Neuronal stem cell (in vitro differentiated cells): ENCODE measurements at places on chromosomes 1 and 21.
A peak's percentile ranks its signal among the peaks of the same experiment; 100 is the strongest.

DNA sequence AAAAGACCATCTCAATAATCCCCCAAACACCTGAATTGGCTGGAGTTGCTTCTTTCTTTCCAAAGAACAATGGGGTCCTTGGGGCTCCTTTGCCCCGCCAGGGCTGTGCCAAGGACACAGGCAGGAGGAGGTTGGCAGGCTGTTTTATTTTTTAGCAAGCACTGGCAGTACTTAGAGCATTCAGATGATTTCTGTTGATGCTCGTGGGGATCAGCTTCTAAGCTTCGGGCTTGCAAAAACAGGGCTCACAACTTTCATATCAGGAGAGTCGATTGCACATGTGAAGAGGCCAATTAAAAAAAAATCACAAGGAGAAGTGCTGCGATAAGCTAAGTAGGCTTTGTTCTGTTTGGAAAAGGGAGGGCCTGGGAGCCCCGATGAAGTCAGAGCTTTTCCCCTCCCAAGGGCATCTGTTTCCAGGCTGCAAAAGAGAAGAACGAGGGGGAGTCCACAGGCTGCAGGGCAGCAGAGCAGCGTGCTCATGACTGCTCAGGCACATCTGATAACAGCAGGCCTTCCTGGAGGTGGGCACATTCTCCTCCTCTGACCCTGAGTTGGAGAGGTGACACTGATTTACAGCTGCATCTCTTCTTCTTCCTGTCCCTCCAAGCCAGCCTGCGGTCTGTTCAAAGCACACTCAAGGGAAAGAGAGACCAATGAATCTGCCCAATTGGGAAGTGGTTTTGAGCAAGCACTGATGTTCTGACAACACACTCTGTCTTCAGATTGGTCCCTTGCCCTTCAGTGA is 27.3 kb upstream of the BCAR3 start:
- no peak for DNase-seq

- DNase-seq = no peak
Measured at GRCh38 chr1:228376651-228377631, 29.7 kb downstream of the TRIM11 start.

GRCh38 chr1:218350035-218350525 is 4.9 kb downstream of the TGFB2 start:
- DNase-seq = no peak

DNA sequence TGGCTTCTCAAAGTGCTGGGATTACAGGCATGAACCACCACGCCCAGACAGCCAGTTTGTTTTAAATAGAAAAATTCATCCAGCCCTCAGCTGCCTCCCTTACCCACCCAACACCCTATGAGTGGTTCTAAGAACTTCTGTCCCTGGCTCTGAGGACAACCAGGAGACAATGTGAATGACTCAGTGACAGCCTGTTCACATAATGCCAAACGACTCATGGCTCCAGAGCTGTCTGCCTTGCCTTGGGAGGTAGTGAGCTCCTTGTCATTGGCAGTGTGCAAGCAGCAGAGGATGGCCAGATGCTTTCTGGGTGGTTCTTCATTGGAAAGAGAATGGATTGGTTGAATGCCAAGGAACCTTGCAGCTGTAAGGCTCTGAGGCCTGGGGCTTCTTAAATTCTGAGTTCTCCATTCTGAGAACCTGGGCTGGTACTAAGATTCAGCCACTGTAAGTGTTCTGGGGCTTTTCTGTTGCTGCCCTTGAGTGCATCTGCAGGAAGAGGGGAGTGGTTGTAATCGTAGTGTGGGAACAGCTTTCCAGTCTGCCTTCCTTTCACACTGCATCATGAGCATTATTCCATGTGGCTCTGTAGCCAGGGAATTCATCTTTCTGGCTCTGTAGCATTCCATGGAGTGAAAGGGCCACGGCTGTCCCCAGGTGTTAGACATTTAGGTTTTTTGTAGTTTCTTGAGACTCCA is 5.8 kb downstream of the SERINC2 start:
- DNase-seq = no peak

DNA sequence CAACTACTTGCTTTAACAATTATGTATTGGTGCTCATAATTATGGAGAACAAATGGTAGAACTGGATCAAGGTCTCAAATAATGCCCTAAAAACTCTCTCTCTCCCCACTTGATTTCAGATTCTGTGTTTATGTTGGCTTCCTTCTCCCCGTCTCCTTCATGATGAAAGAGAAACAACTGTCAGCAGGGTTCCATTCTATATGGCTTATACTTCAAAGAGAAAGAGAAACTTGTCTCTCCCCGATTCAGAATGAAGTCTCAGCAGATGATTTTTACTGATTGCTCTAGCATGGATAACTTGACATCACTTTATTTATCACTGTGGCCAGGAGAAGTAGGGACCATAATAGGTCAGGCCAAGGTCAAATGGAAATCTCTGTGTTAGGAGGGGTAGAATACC is 575.6 kb downstream of the AGBL4 start:
- DNase-seq = no peak

GRCh38 chr1:20290624-20291597 is at the start of gene VWA5B1:
VWA5B1 (plus strand) TSS chr1:20290875; CDS start chr1:20310602, 19,727 bp downstream.
- DNase-seq = peak; percentile 86

DNA sequence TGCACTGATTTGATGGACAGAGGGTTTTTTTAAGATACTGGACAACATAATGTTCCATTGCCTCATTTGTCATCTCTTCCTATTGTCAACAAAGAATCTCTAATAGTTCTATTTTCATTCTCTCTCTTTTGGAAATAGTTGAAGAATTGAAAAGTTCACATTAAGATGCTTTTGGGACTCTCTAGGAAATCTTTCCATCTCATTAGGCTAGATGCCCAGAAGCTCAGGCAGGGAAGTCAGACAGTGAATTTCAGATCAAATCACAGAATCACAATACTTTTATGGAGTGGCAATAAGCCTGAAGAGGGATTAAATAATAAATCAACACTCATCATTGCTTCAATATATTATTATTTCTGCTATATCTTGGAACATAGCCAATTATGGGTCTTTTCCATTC is 29.2 kb downstream of the NEGR1 start:
- DNase-seq = no peak
